ENCODE measurements at places on chromosomes 6 and 20.

DNA sequence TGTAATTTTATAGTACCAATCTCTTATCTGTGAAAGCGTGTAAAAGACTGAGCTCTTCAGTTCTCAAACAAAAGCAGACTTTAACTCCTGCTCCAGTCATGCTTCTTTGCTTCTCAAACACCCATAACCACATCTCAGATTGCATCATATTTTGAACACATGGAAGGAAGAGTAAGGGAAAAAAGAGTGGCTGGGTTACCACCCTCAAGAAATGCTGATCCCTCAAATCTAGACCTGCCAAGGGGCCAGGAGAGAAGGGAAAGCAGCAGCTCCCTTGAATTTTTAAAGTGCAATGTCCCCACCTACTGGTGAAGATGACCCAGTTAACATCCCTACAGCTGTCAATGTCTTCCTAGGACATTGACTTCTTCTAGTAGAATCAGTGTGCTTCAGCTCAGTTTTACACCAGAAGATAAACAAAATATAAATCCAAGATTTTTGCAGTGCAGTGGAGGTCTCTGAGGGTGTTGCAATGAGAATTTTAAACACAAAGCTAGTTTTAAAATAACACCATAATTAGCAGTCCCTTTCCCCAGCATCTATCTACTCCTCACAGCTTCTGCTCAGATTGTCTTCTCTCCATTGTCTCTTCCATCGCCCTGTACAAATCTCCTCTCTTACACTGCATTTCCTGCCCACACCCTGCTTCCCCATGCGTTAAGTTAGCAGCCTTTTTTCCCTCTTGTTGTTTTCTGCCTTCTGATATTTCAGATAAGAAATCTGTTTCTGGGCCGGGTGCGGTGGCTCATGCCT lies 22.6 kb upstream of the HLA-DQB2 start:
- DNase-seq = peak; percentile 40

DNA sequence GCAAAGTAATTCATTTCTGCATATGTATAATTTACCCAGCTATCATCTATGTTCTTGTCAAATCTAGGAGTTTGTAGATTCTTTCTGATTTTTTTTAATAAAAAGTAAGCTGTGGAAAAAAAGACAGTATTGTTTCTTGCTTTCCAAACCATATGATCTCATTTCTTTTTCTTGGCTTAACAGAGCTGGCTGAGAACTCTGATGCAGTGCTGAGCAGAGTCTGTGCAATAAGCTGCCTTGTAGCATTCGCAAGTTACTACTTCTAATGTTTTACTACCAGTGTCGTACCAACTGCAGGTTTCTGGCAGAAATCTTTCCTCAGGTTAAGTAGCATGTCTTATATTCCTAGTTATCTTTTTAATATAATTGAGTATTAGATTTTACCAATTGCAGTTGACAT lies 15.6 kb downstream of the RRBP1 start:
- DNase-seq = no peak

- peak; percentile 56 for DNase-seq
Observed at GRCh38 chr6:56815436-56815835, 139.5 kb upstream of the BEND6 start.

DNA sequence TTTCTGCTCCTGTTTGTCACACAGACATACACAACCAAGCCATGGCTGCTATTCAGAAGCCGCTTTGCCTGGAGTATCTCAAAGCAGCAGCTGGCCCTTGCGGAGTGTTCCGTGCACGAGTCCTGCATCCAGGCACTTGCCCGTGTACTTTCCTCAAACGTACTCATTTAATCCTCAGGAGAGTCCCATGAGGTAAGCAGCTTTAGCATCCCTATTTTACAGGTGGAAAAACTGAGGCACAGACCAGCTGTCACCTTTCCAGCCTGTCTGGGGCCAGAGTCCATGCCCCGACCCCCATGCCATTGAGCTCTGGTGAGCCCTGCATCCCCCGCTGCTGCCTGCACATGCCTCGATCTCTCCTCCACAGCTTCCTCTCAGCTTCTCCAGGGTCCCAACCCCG lies 130.0 kb downstream of the ERMARD start:
- no peak for DNase-seq

DNA sequence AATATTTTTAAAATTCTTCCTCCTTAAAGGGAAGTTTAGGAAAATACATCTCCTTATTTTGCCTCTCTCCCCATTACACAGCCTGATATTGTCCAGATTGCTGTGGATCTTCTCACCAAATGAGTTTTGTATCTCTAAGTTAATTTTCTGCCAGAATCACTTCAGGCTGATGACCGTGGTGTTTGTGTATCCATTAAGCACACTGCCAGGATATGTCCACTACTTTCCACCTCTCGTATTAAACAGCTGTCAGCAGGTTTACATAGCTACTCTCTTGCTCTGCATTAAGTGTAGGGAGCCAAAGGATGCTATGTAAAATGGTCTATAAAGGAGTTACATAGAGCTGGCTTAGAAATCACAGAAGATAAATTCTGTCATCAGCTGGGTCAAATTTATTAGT lies 201.1 kb downstream of the ZFAND3 start:
- peak; percentile 98 for DNase-seq

DNA sequence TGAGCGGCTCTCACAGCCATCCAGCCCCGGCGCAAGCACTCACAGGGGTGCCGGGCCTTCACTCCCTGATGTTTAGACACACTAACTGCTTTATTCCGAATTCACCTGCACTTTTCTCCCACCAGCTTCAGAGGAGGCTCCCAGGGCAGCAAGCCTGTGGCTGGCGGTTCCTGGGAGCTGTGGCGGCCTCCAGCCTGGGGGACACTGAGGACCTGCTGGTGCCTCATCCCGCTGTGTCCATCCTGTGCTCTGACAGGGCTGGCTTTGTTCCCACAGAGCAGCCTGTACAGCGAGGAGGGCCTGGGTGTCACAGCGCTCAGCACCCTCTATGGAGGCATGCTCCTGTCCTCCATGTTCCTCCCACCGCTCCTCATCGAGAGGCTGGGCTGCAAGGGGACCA lies 3.1 kb downstream of the UNC93A start:
- no peak for DNase-seq

- DNase-seq = peak; percentile 21
Observed at GRCh38 chr6:89066940-89067646, 13.5 kb upstream of the PNRC1 start.

GRCh38 chr6:16239798-16240123 lies 1.4 kb downstream of the GMPR start:
- DNase-seq = no peak

- DNase-seq = peak; percentile 14
Observed at GRCh38 chr20:33301192-33301930, 18.3 kb downstream of the BPIFB1 start.

- DNase-seq = no peak
Observed at GRCh38 chr6:52245425-52245824, 1.1 kb upstream of the IL17F start.

GRCh38 chr6:110944681-110945151 lies 13.8 kb upstream of the GTF3C6 start:
- DNase-seq = peak; percentile 4

GRCh38 chr20:31720486-31721407 lies 1.9 kb downstream of the BCL2L1 start:
- DNase-seq = peak; percentile 53

DNA sequence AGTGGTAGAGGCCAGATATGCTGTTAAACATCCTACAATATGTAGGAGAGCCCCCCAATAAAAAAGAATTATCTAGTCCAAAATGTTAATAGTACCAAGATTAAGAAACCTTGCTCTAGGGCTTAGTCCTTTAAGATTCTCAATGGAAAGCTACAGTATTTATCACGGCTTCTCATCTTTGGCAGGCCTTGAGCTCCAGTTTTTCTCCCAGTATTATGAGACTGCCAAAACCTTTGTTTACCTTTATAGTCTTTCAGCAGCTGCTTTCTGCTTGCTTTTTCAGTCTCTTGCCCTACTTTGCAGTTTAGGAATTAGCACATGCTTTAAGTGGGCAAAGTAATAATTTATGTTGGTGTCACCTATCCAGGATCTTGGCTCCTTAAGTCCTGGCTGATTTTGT lies 59.7 kb downstream of the NHLRC1 start:
- DNase-seq = no peak

GRCh38 chr20:36777576-36777975 lies 4.0 kb upstream of the DSN1 start:
- no peak for DNase-seq

GRCh38 chr6:19811397-19812079 lies 25.6 kb upstream of the ID4 start:
- DNase-seq = no peak

Measured in NCI-H69 (cell line).